Activated CD8-positive, alpha-beta memory T cell treated with anti-CD3 and anti-CD28 coated beads for 48 hours (primary cell): ENCODE measurements at places on chromosomes 2 and 18.

GRCh38 chr2:73984922-73985307 lies 205 bp downstream of the TET3 start:
- no peak for DNase-seq

DNA sequence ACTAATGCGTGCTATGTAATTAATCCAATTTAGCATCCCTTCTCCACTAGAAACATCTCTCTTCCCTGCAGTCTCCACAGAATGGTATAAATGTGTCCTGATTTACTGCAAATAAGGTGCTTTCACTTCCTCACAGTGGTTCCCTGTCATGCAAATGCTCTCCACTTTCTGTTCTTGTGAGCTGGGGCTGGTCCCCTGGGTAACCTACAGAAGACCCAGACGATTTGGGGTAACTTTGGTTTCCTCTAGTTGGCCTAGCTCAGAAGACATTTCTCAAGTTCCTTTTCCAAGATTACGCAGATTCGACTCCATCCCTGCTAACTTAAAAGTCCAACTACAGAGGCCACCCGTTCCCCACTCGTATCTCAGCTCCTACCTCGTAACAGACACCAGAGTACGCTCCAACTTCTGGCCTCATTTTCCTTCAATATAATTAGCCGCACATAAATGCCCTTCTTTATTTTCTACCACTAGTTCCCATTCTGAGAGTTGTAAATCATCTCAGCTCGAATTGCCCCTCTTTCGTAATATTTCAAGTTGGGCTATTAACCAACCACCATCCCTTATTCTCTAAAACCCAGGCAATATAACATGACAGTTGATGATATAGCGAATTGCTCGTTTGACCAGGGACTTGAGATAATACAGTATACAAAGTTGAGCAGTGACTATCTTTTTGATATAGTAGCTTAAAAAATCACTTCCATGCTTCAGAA lies 28.8 kb upstream of the NEDD4L start:
- DNase-seq = no peak

DNA sequence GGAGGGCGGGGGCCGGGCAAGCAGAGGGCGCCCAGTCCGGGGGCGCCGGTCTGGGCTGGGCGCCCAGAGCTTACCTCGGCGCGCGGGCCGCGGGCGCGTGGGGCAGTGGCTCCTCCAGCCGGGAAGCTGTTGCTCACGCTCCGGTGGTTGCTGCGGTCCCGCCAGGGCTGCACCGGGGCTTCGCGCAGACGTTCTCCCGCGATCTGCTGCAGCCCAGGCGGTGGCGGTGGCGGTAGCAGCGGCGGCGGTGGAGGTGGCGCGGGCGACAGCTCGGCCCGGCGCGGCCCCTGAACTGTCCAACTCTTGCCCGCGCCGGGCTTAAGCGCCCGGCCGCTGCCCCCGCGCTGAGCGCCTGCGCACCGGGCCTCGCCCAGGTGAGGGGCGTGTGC lies 391 bp downstream of the ZNF385B start:
- DNase-seq = no peak

DNA sequence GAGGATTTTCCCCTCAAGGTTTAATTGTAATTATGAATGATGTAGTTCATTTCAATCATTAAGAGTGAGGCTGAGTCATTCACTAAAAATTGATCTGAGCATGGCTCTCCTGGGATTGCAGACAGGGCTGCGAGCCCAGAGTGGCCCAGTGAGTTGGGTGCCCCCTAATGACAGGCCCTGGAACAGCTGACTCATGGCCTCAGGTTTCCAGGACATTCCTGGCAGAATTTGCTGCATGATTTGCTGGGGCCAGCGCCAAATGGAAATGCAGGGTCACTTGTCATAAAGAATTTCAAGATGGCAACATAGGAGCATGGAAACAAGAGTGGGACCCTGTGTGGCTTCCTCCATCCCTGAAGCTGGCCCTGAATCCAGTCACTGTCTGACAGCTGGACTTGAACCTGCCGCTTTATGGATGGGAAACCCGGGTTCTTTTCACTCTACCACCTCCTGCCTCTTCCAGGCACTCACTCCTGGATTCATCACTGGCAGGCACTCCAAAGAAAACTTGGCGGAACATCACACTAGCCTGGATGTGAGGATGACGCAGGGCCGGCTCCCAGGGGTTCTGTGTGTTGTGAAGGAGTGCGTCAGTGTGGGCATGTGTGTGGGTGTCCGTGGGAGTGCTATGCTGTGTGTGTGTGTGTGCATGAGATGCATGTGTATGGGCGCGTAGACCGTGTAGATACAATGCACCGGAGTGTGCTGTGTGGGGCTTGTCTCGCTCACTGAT lies 15.2 kb downstream of the OTOF start:
- no peak for DNase-seq

- no peak for DNase-seq
These were observed 104.5 kb upstream of the SMIM21 start for GRCh38 chr18:75531851-75532459.

DNA sequence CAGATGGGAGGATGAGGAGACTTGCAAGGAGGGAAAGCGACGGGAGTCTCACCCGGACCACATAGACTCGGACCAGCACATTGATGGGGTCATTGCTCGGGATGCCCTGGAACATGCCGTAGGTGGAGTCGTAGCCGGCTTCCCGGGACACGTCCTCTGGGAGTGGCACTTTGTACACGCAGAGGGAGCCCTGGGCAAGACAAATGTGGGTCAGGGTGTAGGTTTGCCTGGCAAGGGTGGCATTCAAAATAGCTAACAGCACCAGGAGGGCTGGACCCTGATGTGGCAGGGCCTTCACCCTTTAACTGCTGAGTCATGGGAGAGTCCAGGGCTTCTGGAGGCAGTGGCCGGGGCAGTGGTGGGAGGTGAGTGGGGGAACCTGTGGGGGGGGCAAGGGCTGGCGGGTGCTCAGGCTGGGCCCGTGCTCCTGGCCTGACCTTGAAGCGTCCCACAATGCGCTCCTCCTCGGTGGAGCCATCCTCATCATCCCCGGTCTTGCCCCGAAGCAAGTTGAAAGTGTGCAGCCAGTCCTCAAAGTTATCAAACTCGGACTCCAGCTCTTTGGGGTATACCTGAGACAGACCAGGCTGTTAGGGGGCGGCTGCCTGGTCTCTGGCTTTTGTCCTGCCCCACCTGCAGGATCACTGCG lies 11.1 kb downstream of the OTOF start:
- DNase-seq = no peak

- DNase-seq = no peak
These were observed 134.1 kb upstream of the CREB1 start for GRCh38 chr2:207395535-207396251.

GRCh38 chr2:98382739-98383138 lies 36.5 kb downstream of the CNGA3 start:
- no peak for DNase-seq

DNA sequence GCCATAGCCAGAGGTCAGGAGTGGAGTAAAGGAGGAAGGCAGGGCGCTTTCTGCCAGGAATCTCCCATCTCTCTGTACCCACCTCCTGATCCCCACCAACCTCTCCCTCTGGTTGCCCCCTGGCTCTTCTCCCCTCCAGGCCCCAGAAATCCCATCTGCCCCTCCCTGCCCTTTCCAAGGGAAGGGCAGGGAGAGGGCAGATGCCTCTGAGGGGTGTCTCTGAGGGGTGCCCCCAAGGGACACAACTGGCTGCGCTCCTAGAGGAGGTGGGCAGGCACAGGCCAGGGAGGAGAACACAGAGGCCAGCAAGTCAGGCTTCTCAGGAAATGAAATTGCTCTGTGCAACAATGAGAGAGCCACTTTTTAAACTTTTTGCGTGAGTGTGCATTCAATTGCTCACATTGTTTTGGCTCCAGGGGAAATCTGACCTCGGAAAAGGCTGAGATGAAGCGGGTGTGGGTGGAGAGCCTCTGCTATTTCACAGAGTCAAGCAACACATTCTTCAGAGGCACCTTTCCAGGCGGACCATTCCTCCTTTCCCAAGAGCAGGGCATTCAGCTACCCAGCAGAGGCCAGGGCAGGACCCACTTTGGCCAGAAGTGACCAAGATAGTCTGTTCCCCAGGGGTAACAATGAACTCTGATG lies 125.5 kb downstream of the SMAD7 start:
- no peak for DNase-seq
